ENCODE measurements at places on chromosomes 11 and 22.

DNA sequence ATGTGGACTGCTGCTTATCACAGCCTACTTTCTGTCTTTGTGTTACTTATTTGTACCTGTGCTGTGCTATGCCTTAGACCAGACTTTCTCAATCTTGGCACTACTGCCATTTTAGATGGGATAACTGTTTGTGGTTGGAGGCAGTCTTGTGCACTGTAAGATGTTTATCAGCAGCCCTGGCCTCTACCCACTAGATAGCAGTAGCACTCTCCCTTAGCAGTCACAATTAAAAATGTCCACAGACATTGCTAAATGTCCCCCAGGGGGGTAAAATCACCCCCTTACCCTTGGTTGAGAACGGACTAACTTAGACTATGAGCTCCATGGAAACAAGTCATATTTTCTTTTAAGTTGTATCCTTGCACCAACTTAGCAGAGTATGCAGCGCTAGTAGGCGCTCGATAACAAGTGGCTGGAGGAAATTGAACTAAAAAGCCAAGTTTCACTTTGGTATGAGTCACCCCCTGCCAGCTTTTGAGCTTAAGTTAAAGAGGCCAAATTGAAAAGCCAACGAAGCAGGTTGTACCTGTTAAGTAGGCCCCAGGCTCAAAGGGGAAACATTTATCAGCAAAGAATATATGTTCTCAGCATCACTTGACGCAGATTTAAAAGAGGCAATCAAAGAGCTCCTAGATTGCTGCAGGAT, 304.8 kb upstream of the SORL1-AS1 start:
- no peak for DNase-seq

GRCh38 chr22:19991645-19992451, 24.8 kb downstream of the ARVCF start:
- DNase-seq = no peak

GRCh38 chr22:44650806-44651205, 51.2 kb upstream of the PRR5 start:
- no peak for DNase-seq

DNA sequence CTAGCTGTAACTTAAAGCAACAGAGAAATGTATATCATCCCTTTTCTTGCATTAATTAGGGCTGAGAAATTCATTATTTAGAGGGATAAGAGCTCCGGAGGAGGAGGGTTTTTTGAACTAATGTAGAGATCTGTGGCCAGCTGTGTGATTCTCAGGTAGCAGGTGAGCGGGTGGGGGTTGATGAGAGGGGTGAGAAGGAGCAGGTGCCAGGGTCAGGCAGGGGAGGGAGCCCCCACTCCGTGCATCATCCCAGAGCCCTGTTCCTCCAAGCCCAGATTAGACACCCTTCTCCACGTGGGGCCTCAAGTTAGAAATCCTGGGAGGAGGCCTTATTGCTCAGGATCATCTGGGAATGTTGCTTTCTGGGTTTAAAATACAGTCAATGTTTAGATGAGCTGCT, 24.9 kb downstream of the ZBTB16 start:
- no peak for DNase-seq

GRCh38 chr11:72010529-72011233, 12.0 kb downstream of the IL18BP start:
- DNase-seq = no peak

- no peak for DNase-seq
These were observed 157.9 kb upstream of the C11orf87 start for GRCh38 chr11:109264128-109264527.
